HS-27A (cell line): ENCODE measurements at places on chromosomes 6 and 20.

DNA sequence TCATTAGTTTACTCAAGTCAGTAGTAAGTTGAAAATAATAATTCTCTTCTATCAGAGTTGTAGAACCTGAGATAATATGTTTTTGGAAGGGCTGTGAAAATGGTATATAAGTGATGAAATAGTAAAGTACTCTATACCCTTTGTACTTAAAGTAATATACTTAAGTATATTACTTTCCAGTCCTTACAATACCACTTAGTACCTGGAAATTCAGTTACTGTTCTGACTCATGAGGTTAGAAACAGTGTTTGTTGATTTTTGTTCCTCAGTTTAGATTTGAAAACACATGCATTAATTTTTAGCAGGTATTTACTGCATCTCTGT is 10.1 kb downstream of the TULP4 start:
- no peak for DNase-seq

- no peak for DNase-seq
Observed at GRCh38 chr6:101513181-101513580, 119.7 kb downstream of the GRIK2 start.

DNA sequence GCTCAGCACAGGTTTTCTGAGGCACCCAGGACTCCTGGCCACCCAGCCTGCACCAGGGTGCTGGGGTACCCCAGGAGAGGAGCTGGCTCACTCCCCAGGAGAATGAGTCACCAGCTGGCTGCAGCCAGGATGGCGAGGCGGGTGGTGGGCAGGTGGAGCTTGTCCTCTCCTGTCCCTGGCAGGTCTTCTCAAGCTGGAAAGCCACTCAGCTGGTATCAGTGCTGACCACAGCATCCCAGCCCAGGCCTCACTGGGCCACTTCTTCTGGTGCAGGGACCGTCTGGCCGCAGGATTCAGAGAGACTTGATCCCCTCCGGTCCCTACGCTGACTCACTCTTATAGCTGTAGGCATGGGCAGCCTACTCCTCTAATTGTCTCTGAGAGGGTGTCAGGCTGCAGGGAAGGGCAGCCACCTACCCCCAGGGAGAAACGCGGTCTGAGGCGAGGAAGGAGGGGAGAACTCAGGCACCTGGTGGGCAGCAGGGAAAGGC is 22.2 kb downstream of the TFEB start:
- DNase-seq: peak; percentile 51

DNA sequence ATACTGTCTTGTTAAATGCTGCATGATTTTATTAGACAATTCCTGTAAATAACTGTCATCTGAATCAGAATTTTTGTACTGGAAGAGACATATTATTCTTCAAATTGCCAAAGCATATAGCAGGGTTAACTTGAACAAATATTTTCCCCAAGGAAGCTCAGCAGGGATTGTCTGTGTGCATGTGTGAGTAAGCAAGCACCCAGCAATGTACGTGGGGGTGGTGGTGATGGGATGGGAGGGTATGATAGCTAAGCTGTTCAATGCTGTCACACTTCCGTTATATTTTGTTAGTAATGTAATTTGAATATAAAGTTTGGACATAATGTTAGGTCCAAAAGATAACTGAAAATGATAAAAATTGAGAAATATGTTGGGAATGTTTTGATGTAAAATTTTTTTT is 118.1 kb downstream of the MYB start:
- peak; percentile 23 for DNase-seq

DNA sequence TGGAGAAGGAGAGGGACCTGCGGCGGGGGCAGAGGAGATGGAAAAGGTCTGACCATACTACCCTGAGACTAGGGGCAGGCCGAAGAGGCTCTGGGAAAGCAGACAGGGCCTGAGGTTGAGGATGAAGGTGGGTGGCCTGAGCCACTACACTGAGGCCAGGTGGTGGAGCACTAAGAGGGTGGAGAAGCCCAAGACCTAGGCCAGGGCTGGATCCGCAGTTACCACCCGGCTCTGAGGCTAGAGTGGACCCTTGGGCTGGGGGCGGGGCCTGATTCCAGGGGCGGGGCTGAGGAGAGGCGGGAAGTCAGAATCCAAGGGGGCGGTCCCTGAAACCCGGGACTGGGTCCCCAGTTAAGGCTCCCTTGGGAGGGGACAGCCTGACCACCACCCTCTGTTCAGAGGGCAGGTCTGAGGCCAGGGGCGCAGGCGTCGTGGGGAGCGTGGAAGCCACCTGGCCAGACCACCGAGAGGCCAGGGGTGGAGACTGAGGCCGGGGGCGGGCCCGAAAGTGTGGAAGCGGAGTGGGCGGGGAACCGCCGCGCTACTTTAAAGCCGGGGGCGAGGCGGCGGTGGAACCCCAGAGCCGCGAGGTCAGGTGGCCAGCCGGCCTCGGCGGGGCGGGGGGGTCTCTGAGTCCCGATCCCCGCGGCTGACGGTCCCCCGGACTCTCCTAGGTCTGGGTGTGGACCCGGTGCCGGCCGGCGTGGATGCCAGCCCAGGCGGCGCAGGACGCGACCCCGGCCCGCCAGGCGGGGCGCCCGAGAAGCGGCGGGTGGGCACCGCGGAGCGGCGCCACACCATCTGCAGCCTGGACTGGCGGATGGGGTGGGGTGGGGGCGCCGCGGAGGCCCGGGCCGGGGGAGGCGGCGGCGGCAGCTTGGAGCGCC is 8.3 kb downstream of the CCM2L start:
- DNase-seq: no peak

GRCh38 chr20:53510262-53510661 is 83.4 kb downstream of the ZNF217 start:
- no peak for DNase-seq

DNA sequence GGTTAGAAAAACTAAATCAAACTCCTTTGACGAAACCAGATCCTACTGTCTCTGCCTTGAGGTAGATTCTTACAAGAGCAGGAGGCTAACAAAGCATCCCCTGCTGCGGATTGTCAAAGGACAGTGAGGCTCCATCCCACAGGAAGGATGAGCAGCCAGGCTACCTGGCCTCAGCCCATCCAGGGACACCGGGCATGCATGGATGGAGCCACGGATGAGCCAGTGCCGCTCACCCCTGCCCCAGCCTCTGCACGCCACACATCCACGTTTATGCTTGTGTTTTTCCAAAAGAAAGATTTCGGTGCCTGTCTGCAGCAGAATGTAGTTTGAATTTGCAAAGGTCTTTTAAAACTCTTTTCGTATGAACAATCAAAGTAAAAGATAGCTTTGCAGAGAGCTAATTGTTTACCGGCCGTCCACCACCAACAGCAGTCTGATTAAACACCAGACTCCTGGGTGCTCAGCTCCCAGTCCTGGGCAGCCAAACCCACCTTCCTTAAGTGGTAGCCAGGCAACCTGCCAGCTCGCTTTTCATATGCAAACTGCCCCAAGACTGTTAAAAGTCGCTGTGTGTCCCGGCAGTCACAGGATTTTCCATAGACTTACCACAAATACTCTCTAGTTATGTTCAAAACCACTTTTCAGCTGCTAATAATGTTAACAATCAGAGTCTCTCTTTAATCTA is 999 bp downstream of the THBS2 start:
- DNase-seq: no peak

GRCh38 chr6:96909811-96910210 is 12.1 kb upstream of the NDUFAF4 start:
- no peak for DNase-seq

DNA sequence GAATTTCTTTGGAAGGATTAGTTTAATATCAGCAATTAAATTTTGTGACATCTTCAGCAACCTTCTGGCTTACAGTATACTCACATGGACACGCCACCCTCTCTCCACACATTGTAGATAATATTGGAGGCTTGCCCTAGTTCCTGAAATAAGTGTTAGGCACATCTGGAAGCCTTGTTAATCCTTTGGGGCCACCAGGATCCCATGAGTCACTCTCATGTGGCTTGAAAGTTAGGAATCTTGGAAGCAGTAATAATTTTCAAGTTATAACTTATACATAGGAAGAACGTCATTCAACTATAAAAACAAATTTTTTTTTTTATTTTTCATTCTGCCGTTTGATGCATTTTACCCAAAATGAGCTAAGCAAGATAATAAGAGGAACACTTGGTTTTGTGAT is 20.5 kb downstream of the LAMA4 start:
- no peak for DNase-seq

GRCh38 chr6:157215717-157216116 is 107.6 kb downstream of the TMEM242 start:
- no peak for DNase-seq

- DNase-seq: no peak
Observed at GRCh38 chr6:144793744-144794143, 508.6 kb downstream of the UTRN start.

DNA sequence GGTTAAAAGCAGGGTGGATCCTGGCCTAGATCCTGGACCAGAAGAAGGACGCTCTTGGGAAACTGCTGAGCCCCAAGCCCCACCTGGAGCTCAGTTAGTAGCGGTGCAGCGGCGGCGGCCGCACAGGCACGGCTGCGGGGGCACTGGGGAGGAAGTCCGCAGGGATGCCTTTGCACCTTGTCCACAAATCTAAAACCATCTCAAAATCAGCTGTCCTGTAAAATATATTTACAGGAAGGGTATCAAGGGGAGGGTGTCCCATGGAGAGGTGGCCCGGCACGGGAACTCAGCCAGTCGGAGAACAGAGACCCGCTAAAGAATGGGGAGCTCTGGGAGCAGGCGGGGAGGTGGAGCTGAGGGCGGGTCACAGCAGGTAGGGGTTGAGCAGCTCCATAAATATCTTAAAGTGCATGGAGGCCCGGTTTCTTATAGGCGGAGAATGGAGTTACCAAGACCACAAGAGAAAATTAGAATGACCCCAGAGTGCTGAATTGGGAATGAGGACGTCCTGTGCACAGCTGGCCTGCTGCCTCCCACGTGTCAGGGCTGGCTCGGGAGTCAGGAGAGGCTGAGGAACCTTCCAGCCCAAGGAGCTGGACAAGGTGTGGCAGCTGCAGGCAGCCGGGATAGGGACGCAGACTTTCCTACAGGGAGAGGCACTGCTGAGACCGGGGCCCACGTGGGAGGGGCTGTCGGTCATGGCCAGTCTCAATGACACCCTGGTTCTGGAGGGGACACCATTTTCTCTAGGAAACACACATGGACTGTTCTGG is 8.0 kb downstream of the MTG2 start:
- DNase-seq: no peak

- no peak for DNase-seq
Observed at GRCh38 chr20:33351696-33352095, 49.6 kb downstream of the CDK5RAP1 start.

DNA sequence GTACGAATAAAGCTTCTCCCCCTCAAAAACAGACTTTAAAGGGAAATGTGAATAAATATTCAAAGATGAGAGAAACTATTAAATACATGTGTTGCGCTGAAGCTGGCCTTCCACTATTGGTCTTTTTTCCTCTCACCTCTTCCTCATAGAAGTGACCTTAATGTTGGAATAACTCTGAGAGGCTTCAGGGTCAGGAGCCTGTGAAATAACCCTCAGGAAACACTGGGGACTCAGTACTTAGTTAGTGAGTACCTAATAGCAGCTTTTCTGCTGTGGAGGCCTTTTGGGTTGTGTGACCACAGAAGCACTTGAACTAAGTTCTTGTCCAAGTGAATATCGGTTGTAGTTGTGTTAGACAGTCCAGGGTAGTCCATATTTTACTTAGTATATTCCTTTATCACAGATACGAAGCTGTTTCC is 799 bp upstream of the SHPRH start:
- peak; percentile 4 for DNase-seq

DNA sequence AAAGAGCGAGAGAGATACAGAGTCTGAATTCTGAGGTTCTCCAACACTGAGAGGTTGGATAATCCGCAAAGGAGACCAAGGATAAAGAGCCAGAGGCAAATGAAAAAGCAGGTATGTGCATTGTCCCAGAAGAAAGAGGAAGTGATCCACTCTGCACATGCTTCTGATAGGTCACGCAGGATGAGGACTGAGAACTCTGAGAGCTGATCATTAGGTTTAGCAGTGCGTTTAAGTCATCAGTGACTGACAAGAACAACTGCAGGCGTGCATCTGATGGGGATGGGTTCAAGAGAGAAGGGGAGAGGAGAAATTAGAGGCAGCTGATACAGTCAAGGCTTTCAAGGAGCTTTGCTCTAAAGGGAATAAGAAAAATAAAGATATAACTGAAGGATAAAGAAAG is 301.2 kb upstream of the SGK1 start:
- no peak for DNase-seq

GRCh38 chr6:116975600-116975999 is 98.6 kb downstream of the RFX6 start:
- peak; percentile 19 for DNase-seq

DNA sequence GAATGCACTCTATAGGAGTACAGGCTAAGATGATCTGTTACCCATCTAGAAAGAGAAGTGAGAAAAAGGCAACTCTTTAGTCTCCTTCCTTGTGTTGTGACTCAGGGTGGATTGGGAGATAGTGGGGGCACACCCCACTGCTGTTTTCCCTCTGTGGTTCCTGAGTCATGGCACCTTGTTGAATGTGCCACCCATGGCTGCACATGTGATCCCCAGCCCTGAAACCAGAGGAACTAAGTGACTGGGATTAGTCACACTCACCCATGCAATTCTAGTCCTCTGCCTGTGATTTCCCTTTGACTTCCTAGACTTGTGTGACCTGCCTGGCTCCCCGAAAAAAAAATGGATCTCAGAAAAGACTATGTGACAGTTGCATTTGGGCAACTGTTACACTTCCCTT is 48.6 kb upstream of the HTR1B start:
- no peak for DNase-seq

DNA sequence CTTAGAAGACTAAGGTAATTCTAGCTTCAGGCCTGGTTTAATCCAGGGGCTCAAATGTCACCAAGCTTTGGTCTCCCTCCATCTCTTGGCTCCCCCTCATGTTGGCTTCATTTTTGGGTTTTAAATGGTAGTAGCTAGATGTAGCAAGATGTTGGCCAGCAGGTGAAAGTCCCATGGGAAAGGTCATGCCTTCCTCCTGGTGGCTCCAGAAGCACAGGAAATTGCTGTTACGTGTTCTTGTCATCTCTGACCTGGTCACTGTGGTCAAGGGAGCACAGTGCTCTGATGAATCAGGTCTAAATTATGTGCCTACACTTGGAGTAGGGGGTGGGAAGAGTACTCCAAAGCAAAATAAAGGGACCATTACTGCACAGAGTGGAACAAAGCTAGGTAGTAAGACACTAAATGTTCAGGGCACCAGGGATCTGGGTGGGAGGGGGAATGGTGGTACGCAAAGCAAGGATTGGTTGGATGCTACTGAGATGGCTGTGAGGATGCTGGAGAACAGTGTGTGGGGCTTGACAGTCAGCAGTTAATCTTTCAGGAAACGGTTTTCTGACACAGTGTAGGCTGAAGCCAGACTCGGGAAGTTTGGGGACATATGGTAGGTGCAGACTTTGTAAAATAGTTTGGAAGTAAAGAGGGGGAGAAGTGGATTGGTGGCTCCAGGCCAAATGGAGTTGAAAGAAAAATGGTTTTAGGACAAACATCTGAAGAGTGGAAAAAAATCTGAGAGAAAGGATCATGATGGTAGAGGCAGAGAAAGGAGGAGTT is 30.1 kb downstream of the CDS2 start:
- DNase-seq: peak; percentile 41
